ENCODE measurements at places on chromosomes 7 and 10.

DNA sequence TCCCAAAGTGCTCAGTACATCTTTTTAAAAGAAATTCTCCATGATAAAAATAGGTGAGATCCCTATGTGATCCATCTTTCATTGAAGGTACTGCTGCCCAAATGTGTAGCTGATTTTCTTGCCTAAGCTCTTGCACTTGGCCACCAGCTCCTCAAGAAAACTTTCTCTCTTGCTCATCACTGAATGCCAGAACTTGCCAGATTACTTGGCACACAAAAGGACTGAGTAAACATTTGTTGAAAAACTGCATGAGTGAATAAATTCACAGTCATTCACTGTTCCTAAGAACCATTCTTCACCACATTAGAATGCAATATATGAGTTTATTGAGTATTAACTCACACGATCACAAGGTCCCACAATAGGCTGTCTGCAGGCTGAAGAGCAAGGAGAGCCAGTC is 99.9 kb downstream of the TRIL start:
- DNase-seq = no peak

GRCh38 chr10:22317076-22317370 is 835 bp downstream of the COMMD3 start:
- no peak for DNase-seq

- no peak for DNase-seq
These were observed 26.7 kb downstream of the SEC23IP start for GRCh38 chr10:119919271-119919670.

DNA sequence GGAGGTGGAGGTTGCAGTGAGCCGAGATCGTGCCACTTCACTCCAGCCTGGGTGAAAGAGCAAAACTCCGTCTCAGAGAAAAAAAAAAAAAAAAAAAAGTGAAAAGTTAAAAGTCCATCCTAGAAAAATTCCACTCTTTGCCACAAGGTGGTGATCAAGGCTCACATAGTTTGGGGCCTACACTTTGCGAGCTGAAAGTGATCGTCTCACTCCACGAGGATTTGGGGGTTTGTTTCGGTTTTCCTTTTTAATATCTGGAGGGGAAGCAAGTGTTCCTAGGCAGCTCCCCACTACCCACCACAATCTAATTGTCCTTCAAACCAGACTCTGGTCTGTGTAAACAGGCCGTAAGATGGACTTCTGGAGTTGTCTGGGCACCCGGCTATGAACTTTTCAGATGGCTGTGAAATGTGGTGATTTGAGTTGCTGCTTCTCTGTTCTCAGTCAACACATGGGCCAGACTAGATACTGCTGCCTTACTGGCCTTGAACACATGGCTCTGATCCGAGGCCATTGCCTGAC is 27.1 kb downstream of the PRLHR start:
- DNase-seq = no peak

GRCh38 chr10:73785721-73786511 is 510 bp downstream of the ZSWIM8 start:
- no peak for DNase-seq

GRCh38 chr10:52541006-52541473 is 227.0 kb downstream of the DKK1 start:
- DNase-seq = no peak

DNA sequence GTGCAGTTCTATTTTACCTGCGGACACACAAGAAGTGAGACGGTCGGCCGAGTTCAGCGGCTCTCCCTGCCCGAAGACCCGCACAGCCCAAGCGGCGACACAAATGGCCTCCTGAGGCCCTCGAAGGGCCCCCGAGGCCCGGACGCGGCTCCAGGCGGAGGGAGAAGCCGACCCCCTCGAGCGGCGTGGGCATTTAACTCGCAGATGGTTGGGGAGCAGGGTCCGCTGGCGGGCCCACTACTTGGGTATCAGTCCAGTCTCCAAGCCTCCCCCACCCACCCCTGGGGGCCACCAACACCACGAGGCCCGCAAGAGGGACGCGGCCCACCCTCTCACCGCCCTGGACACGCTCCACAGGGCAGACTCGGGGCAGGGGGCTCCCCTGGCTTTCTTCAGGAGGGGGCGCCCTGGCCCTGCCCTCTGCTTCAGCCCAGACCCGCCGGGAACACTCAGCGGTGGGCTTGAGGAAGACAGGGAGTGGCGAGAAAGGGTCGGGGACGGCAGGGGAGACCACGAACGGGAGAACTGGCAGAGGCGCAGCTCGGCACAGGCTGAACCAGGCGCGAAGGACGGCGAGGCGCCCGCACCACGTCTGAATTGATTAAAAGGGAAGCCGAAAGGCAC is 1.7 kb downstream of the IGF2BP3 start:
- no peak for DNase-seq

- no peak for DNase-seq
These were observed 185.6 kb upstream of the PRSS58 start for GRCh38 chr7:142443216-142444010.

DNA sequence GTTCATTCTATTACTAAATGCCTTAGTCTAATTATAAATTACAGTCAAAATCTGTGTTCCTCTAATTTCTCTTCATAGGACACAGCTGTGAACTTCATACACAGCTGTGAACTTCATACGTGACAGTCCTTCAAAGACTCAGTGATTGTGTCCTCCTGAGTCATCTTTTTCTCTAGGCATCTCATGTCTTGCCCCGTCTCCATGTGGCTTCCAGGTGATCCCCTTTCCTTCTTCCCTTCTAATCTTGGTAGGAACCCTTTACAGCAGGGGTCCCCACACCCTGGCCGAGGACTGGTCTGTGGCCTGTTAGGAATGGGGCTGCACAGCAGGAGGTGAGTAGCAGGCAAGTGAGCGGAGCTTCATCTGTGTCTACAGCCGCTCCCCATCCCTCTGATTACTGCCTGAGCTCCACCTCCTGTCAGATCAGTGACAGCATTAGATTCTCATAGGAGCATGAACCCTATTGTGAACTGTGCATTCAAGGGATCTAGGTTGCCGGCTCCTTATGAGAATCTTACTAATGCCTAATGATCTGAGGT is 14.0 kb upstream of the EIF5AL1 start:
- DNase-seq = no peak

DNA sequence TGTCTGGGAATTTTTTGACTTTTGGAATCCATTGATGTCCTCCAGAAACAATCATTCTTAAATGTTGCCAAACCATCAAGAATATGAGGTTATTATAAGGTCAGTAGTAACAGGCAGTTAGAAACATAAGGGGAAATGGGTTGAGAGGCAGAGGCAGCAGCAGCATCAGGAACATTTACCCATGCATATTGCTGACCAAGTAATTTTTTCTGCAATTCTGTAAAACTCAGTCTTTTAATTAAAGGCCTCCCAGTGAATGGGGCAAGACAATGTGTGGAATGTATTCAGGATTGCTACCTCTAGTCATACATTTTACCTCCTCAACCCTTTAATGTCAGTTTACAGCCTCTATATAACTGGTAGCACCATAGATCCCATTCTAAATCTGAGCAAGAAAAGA is 66.5 kb upstream of the SKAP2 start:
- DNase-seq = no peak

DNA sequence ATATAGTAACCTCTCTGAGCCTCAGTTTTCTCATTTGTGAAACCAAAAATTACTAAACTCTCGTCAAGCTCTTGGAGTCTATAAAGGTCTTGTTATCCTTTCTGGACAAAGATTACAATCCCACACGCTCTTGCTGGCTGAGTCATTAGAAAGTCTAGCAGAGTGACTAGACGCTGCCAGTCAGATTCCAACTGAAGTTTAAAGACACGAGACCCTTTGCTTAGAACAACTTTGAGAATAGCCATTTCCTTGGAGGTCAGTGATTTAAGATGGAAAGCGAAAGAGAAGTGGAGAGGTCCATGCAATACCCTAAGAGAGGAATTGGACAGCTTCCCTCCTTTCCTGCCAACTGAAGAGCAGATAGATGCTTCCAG is 119.5 kb downstream of the APBB1IP start:
- no peak for DNase-seq

DNA sequence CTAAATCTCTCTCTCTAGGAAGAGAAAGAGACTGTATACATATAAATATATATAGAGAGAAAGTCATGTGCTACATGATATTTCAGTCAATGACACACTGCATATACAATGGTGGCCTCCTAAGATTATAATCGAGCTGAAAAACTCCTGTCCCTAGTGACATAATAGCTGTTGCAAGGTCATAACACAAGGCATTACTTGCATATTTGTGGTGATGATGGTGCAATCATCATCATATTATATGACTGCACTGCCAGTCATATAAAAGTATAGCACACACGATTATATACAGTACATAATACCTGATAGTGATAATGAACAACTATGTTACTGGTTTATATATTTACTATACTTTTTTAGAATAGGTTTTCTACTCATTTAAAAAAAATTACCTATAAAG is 316.7 kb downstream of the FGFR2 start:
- no peak for DNase-seq

- DNase-seq = no peak
These were observed 11.2 kb downstream of the ANKMY2 start for GRCh38 chr7:16634271-16634738.

- no peak for DNase-seq
These were observed 7.6 kb downstream of the IQCE start for GRCh38 chr7:2566348-2566889.

GRCh38 chr10:46530249-46531186 is 25.9 kb downstream of the GPRIN2 start:
- no peak for DNase-seq

DNA sequence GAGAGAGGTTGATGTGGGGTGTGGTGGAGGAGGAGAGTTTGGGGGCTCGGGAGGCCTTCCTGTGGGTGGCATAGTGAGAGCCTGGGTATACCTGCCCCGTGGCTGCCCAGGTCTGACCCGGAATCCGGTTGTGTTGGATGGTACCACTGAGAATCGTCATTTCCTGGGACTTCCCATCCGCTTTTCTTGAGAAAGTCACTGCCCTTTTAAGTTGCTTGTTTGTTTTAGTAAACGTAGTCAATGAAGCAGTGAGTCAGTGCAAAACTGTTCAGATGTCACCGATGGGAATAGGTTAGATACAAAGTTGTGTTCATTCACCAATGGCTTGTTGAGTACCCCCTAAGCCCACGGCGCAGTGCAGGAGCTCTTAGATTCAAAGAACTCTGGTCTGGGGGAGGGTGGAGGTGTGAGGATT is 285.8 kb downstream of the CAMK1D start:
- DNase-seq = no peak

- no peak for DNase-seq
These were observed 74.8 kb downstream of the PROSER2 start for GRCh38 chr10:11898033-11898371.

DNA sequence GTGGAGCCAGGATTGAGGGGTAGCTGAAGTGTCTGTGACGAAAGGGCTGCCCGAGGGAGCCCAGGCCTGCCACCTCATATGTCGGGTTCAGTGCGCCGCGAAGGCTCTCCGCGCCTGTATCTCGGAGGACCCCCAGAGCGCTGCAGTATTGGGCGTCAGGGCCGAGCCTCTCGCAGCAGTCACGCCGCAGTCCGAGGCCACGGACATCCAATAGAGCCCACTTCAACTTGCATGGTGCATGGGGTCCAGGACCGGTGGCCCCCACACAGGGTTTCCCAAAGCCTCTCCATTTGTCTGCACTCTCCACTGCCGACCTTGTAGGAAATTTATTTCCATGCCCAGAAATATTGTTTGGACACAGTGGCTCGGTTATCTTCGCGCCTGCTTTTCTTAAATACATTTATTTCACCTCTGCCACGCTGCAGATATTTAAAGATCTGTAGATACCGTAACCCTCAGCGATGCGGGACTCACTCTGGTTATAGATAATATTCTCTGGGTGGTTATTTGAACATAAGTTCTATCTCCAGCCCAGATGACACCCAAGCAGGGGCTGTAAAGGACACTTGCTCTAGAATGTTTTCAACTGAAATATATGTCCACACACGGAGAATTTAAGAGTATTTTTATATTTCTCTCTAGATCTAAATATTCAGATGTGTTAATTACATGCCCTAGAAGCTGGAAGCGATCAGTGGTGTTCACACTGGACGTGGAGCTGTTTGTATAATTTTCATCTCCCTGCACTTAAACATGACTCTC is 5.1 kb upstream of the ZNF503 start:
- no peak for DNase-seq
